ENCODE measurements at places on chromosomes 11 and 22.
A peak's percentile ranks its signal among the peaks of the same experiment; 100 is the strongest.

DNA sequence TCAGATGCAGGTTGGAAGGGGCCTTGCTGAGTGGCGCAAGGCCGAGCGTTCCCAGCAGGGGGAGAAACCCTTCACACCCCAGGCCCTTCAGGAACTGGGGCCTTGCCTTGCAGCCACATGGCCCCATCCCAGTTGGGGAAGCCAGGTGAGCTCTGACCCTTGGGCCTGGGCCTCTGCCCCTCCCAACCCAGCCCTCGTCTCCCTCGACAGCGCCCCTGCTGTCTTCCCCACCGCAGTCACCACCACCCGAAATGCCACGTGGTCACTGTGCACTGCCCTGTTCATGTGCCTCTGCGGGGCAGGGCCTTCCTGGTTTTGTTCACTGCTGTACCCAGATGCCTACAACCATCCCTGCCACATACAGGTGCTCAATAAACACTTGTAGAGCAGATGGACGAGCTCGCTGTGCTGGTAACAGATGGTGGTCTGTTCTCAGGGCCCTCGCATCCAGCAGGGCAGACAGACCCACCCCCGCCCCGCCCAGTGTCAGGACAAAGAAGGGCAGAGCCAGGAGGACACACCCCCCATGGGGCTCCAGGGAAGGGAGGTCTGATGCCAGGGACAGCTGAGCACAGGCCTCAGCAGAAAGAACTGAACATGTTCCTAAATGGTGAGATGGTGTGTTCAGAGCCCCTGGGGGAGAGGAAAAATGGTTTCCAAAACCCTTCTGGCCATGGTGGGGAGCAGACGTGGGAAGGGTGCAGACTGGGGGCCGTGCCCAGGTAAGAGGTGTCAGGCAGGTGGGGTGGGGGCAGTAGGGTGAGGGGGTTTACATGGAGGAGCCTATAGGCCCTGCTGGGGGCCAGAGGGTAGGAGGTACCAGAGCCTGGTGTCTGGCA lies 3.7 kb downstream of the POLR2L start:
- peak; percentile 40 for DNase-seq

DNA sequence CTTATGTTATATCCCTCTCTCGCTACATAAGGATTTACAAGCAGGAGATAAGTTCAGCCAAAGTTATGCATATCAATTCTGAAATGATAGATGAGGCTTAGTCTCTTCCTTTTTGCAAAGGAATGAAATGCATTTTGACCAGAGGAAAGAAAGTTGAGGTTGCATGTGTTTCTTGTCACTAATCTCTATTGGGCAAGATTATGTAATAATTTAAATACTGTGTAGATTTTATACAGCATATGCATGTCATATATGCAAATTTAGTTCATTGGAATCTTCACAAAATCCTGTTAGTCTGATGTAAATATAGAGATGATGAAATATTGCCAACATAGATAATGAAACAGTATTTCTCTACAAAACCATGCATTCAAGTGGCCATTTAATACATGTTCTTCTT lies 858.7 kb upstream of the RAG2 start:
- no peak for DNase-seq

GRCh38 chr11:65043881-65044501 lies 3.0 kb downstream of the SAC3D1 start:
- DNase-seq, result peak; percentile 79

DNA sequence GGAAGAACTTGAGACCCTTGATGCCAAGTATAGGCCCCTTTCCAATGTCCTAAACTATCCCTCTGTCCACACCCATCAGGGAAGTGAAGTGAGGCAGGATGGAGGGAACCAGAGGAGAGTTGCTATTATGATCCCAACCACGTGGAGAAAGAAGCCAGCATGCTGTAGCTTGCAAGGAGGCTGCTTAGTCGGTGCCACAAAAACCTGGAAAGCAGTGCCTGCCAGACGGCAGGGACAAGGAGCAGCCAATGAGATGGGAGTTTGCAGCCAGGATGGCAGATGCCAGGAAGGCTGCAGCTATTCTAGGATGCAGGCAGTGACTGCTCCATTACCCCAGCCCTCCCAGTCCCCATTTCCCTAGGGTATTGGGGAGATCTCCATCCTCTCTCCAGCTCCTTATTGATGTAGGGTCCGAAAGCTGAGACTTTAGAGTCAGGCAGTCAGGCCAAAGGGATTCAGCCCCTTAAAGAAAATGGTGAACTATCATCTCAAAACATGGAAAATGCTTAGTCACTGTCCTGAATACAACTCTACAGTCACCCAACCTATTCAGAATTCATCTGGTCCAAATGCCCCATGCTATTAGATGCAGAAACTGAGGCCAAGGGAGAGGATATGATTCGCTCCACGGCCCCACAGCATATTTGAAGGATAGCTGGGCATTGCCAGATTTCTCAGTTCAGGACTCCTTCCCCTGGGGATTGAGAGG lies 18.4 kb upstream of the LRRC55 start:
- no peak for DNase-seq

GRCh38 chr11:93113824-93114223 lies 84.0 kb downstream of the SLC36A4 start:
- DNase-seq, result no peak

DNA sequence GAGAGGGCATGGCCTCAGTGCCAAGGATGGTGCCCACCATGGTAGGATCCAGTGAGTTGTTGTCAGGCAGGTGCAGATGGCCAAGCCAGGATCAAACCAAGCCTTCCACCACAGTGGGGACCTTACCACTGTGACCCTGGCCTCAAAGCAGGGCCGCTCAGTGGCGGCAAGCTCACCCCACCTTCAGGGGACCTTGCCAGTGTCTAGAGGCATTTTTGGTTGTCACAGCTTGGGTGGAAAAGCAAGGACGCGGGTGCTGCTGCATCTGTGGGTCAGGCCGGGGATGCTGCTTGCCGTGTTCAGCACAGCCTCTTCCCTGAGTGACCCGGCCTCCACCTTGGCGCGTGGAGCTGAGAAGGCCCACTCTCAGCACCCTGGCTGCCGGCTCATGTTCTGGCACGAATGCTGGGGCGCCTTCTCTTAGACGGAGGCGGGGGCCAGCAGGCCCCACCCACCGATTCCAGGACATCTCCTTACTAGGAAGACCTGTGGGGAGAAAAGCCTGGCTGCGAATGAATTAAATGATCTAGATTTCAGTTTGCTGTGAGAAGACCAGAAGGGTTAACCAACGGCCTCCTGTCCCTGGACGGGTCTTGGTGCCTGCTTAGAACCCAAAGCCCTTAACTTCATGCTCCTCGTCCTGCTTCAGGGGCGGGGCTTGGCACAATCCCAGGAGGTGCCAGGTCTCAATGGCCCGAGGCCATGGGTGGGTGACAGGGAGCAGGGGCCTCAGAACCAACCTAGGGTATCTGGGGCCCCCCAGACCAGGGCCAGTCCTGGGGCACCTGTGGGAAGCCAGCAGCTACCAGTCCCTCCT lies 18.9 kb downstream of the TRMU start:
- no peak for DNase-seq

DNA sequence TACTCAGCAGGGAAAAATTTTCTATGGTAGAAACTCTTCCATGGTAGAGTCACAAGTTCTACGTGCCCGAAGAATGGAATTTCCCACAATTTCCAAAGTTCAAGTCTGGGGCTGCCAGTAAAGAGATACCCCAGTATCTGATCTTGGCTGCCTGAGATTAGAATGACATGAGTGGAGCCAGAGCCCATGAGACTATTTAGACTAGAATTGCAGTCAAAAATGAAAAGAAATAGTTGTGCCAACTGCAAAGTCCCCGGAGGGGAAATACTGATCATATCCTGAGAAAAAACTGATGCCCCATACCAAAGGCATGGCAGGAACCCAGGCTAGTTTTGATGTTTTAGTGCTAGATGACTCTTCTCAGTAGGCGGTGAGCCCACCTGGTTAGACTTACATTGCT lies 11.2 kb downstream of the MAJIN start:
- DNase-seq, result no peak
